ENCODE measurements at places on chromosomes 1 and 21.

GRCh38 chr1:4464478-4464877 is 189.9 kb upstream of the AJAP1 start:
- no peak for DNase-seq

- DNase-seq = no peak
Observed at GRCh38 chr1:167839009-167839408, 74.9 kb downstream of the ADCY10 start.

DNA sequence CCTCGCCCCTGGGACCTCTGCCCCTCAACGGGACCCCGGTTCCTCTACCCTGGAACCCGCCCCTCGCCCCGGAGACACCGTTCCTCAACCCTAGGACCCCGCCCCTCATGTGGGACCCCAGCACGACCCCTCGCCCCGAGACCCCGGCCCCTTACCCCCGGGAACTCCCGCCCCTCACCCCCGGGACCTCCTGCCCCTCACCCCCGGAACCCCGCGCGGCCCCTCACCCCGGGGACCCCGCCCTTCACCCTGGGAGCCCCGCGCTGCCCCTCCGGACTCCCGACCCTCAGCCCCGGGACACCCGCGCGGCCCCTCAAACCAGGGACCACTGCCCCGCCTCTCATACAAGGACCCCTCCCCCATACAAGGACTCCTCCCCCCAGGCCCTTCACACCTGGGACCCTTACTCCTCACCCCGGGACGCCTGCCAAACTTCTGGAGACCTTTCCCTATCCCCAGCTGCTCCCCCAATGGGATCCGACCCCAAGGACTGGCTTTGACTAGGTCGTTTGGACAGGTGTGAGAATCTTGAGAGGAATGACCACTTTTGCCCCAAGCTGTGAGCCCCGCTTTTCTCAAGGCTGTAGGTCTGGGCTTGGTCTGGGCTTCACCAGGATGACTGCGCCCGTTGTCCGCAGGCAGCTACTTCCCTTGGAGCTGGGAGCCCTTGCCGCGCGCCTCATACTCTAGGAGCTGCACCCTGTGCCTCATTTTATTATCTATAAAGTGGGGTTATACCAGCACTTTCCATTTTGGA is 843 bp downstream of the DIP2A start:
- DNase-seq = no peak

DNA sequence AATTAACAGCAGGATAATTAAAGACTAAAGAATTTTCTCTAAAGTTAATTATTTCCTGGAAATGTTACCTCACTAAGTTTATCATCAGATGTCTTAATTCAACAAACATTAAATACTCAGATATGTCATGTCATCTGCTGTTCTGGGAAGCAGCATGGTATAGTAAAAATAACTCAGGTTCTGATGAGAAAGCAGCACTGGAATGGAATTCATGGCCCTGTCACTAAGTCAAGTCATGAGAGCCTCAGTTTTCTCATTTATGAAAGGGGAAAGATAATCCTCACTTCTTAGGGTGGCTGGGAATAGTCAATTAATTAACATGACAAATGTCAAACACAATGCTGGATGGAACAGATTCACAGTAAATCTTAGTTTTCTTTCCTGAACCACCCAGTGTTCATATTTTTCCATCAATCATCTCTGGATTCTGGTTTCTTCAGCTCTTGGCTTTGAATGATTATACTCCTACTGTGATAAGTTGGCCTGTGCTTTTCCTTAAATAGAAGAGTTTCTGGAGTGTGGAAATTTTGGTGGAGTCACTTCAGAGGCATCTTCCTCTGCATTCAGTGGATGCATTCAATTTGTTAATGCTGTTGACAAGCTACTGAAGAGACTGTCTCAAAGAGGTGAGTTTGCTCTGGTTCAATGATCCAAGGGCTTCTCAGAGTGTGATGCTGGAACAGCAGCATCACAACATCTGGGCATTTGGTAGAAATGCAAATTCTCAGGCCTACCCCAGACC is 319.4 kb downstream of the KCNH1 start:
- no peak for DNase-seq

DNA sequence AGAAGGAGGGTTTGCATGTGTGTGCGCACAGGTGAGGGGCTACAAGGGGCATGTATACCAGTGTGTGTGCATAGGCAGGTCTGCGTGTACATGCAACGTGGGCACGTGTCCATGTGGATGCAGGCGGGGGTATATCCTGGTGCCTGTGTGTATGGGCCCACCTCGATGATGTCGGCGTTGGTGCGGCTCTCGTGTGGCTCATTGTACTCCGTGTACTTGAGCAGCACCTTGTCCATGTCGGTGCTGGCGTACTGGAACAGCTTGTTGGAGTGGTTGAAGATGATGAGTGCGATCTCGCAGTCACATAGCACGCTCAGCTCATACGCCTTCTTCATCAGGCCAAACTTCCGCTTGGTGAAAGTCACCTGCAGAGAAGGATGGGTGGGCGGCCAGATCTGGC is 18.3 kb downstream of the MEF2D start:
- no peak for DNase-seq

DNA sequence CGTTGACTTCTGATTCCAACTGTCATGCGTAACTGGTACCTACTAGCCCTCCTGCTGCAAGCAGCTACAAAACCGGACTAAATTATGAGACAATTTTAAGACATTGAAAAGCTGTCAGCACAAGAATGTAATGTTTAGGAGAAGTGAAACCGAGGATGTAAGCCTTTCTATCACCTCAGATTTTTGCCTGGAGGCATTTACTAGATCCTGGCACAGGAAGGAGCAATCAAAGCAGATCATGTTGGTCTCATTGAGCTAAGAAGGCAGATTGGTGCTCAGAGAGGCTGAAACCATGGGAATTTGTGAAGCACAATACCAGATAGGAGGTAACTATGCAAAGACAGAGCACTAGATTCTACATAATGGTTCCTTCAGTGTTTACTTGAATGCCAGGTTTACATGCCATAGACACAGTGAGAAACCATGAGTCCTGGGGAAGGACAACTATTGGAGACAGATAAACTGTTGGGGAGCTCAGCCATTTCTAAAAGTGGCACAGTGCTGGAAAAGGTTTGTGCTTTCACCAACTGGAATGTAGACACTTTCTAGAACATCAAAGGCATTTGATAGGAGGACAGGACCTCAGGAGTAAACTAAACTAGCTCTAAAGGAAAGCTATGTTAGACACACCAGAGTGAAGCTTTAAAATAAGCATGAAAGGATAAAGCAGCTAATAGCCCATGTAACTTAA is 179.4 kb downstream of the LYPLAL1 start:
- DNase-seq = no peak

DNA sequence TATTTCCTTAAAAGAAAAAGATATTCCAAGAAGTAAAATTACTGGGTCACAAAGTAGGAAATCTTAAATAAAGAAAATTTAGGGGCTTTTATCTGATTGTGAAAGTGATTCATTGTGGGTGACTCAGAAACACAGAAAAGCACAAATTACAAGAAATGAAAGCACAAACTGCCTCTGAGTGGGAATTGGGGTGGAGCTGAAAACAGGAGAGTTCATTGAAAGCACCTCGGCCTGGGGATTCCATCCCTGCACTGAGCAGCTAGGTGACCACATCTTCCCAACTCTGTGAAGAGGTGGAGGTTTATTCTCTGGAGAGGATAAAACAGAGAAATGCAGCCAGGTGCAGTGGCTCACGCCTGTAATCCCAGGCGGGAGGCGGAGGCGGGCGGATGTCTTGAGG is 7.4 kb downstream of the GJA4 start:
- DNase-seq = no peak

DNA sequence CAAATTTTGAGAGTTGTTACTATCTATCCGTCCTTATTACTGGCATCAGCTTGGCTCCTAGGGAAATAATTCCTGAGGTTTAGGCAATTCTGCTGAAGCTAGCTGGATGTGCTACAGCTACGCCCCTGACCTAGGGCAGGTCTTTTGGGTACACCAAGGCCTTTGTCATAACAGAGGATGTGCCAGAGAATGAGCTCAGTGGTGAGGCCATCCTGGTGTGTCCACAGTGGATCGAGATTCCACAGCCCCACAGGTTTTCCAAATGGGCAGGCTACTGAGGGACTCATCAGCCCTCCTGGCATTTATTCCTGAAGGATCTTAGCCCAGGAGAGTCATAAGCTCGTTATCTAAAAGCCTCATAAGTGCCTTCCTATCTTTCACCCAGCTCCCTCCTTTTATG is 475.2 kb upstream of the USP24 start:
- DNase-seq = no peak

DNA sequence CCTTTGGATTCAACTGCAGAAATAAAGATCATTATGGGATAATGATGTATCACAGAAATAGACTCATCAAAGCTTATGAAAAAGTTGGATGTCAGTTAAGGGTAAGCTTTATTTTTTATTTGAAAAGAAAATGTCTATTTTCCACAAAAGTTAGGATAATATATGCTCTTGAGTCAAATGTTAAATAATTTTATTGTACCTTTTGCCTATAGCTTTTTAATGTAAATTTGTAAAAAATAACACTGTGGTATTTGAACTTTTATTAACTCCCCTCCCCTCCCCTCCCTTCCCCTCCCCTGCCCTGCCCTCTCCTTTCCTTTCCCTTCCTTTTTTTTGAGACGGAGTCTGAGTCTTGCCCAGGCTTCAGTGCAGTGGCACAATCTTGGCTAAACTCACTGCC is 24.9 kb downstream of the MORC3 start:
- DNase-seq = no peak

DNA sequence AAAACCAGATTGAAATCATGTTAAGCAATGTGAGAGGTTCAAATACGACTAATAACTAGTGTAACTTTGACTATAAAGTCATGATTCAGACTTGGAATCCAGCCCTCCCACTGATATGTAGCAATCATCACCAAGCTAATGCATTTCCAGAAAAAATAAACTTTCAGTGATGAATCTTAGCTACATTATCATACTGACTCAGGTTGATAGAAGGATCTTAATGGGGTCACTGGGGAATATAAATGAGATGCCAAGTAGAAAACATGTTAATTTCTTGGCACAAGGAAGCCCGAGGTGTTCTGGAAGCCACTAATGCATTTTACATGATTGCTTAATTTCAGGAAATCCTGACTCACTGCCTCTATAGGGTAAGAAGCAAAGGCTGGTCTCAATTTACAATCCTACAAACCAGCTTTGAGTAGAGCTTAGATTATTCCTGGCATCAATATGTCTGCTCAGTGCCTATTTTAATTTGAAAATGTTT is 67.7 kb downstream of the SELENOF start:
- DNase-seq = no peak

DNA sequence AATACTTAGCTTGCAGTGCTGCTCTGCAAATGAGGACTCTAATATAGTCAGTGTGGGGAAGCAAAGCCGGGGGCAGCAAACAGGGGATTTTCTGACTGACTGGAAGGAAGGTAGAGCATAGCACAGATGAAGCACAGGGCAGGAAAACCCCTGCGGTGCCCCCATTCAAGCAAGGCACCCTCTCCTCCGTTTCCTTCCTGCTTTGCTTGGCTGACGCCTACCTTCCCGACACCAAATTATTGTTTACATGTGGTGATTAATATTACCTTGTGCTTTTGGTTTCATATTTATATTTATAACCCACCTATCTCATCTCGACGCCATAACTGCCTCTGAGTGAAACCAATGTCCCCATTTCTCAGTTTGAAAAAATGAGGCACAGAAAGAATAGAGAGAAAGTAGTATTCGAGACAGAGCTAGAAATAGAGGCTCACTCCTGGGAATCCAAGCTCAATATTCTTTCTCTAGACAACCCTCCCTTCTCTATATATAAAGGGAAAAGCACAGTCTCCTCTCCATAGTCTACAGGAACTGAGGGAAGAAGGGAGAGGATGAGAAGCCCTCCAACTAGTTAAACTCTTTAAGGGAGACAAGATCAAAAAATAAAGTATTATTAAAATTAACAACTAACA is 41.3 kb downstream of the PIK3C2B start:
- DNase-seq = no peak

- DNase-seq = no peak
Observed at GRCh38 chr1:39141925-39142324, 62.6 kb upstream of the MACF1 start.

DNA sequence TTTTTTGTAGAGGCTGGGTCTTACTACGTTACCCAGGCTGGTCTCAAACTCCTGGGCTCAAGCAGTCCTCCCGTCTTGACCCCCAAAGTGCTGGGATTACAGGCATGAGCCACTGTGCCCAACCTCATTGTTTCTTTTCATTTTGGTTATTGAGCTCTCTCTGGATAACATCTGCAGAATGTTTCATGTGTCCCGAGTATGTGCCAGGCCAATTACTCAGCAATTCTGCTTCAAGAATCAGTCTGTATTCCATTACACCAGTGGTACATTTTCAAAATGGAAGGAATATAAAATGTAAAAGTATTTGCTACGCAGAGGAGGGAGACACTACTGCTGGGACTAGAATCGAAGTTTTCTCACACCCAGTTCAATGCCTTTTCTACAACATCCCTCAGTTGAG is 1.7 kb upstream of the ELOA start:
- DNase-seq = no peak

- DNase-seq = no peak
Observed at GRCh38 chr1:107622966-107623365, 342.0 kb downstream of the VAV3 start.

GRCh38 chr1:205588636-205589035 is 43.2 kb downstream of the ELK4 start:
- no peak for DNase-seq
